ENCODE measurements at places on chromosomes 4 and X.

- peaks cover 20% of the 10 kb centered on the region for H3K27me3 ChIP-seq
- no peaks in the 10 kb centered on the region for H3K36me3 ChIP-seq
- H3K27ac ChIP-seq: no peak overlapping the region
- no peak overlapping the region for H3K4me3 ChIP-seq
- H3K4me1 ChIP-seq: no peaks in the 10 kb centered on the region
- DNase-seq: no peak
These were observed 70.2 kb upstream of the ZNF518B start for GRCh38 chr4:10527438-10527837.

DNA sequence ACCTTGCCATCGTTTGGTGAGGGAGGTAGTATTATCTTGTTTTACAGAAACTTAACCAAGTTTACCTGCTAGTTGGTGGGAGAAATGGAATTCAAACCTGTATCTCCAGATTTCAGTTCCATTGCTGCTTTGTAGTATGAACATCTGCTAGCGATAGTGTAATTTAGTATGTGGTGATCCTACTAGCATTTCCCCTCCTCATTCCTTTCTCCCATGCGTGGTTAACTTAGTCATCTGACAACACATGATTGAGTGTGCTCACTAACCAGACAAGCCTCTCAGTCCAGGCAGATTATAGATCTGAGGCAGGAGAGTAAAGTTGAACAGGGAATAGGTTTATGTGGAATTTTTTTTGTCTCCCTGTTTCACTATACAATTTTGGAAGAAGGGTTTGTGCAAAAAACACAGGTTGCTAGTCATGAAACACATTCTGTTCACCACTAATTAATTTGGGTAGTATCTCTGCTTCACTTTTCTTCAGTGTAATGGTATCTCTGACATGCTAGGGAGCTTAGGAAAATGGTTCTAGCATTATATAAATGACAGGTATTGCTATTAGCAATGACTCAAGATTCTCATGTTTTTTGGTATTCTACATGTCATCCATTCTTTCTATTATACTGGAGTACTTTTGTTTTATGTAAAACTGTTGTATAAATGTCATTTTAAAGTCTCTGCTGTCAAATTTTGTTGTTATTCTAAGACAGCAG lies 21.7 kb downstream of the RBPJ start:
- no peak overlapping the region for H3K27ac ChIP-seq
- no peaks in the 10 kb centered on the region for H3K27me3 ChIP-seq
- peaks cover 5% of the 10 kb centered on the region for H3K36me3 ChIP-seq
- no peak for DNase-seq

- H3K27ac ChIP-seq: peak overlapping the region; percentile 96
- peak overlapping the region; percentile 75 for H3K4me3 ChIP-seq
- peaks cover 78% of the 10 kb centered on the region for H3K4me1 ChIP-seq
These were observed 43.1 kb upstream of the FAM9C start for GRCh38 chrX:13087322-13088155.

DNA sequence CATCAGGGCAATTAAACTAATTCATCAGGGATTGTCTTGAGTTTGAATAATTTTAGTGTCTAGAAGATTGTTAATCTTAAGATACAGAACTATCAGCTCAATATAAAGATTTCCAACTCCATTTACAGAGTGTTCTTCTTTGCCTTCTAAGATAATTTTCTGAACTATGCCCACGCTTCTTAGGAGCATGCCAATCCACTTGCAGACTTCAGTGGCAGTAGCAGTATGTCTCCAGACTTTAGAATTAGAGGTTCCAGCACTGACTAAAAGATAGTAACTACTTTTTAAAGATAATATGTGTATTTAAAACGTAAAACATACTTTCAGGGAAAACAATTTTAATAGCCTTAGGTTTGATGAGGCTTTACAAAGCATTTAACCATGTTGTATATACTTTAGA lies 34.2 kb upstream of the GALNT7 start:
- H3K36me3 ChIP-seq: no peaks in the 10 kb centered on the region
- H3K27me3 ChIP-seq: peaks cover 3% of the 10 kb centered on the region
- no peak for DNase-seq
- H3K4me1 ChIP-seq: peaks cover 2% of the 10 kb centered on the region

DNA sequence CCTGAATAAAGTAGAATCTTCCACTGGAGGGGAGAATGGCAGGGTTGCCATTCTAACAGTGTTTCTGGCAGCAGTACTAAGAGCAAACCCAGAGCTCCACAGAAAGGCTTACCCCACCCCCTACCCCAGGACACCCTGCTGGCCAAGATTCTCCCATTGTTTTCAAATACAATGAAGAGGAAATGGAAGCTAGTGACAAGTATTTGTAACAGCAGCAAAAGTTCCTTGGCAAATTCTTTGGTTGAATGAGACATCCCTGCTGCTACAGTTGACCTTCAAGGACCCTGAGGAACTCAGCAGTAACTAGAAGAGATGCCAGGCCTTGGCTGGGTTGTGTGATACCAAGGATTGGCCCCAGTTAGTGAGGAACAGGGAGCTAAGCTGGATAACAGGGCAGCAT lies 124.2 kb upstream of the DGKK start:
- no peaks in the 10 kb centered on the region for H3K4me1 ChIP-seq
- H3K4me3 ChIP-seq: no peak overlapping the region
- H3K27ac ChIP-seq: no peak overlapping the region
- no peaks in the 10 kb centered on the region for H3K36me3 ChIP-seq
- H3K27me3 ChIP-seq: no peaks in the 10 kb centered on the region
- DNase-seq: no peak

DNA sequence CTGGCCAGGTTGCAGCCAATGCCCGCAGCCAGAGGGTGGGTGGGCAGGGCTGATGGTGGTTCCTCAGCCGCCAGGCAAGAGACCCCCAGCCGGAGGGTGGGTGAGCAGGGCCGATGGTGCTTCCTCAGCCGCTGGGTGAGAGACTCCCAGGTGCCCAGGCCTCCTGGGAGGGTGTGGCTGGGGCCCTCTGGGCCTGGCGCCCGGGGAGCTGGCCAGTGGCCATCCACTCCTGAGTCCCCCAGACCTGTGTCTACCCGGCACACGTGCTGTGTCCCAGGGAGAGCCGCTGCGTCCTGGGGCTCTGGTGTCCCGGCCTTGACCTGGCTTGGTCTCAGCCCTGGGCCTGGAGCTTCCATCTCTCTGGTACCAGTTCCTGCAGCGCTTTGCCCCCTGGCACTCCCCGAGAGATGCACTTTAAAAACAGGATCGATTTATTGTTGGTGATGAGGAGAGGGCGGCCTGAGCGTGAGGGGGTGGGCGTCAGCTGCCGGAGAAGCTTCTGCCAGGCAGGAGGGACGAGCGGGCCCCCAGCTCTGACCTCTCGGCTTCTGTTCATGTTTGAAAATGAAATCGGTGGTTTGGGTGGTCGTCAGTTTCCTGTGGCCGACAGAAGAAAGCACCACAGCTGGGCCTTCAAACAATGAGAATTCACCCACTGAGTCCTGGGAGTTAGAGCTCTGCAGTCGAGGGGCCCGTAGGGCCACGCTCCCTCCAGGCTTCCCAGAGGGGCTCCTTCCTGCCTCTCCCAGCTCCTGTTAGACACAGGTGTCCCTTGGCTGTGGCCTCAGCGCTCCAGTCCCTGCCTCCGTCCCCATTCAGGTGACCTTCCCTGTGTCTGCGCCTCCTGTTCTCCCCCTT lies 6.5 kb downstream of the DOK7 start:
- DNase-seq: no peak
- H3K27me3 ChIP-seq: peaks cover 3% of the 10 kb centered on the region
- no peaks in the 10 kb centered on the region for H3K4me1 ChIP-seq
- H3K4me3 ChIP-seq: no peak overlapping the region
- H3K27ac ChIP-seq: no peak overlapping the region
- H3K36me3 ChIP-seq: no peaks in the 10 kb centered on the region

GRCh38 chr4:183540410-183541009 lies 35.7 kb downstream of the ING2 start:
- H3K4me1 ChIP-seq: no peaks in the 10 kb centered on the region
- H3K27ac ChIP-seq: no peak overlapping the region
- no peak overlapping the region for H3K4me3 ChIP-seq
- H3K36me3 ChIP-seq: no peaks in the 10 kb centered on the region
- no peak for DNase-seq

DNA sequence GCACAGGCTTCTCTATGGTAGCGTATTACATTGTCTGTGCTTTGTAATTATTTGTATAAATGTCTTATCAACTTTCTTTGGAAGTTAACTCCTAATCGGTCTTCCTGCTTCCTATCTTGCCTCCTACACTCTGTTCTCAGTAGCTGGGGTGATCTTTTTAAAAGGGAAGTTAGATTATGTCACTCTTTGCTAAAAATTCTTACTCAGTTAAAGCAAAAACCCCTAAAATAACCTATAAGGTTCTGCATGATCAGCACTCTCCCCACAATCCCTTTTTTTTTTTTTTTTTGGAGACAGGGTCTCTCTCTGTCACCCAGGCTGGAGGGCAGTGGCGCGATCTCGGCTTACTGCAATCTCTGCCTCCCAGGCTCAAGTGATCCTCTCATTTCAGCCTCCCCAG lies 2.6 kb upstream of the PRPS1 start:
- H3K36me3 ChIP-seq: peaks cover under 1% of the 10 kb centered on the region
- no peak for DNase-seq
- H3K4me1 ChIP-seq: peaks cover 21% of the 10 kb centered on the region
- H3K27me3 ChIP-seq: peaks cover under 1% of the 10 kb centered on the region
- H3K4me3 ChIP-seq: no peak overlapping the region

DNA sequence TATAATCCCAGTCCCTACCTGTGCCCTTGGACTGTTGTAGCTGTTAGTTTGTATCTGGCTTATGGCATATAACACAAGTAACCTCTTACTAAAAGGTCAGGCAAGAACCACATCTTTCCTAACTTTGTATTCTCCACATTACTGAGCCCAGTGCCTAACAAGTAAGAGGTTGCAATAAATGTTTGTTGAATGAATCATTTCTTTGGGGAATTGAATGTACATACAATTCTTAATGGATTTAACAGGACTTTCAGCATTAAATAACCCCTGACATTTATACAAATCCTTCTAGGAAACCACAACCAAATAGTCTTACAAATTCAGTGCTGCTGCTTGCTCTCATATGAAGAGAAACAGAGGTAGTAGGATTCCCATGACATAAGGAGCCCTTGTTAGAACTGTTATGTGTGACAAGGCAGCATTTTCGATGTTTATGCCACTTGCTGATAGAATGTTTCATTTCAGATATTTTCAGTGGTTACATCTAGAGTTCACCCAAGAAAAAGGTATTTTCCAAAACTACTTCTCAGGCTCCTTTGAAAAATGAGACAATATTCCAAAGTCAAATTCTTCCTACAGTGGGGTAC lies 62.0 kb downstream of the MBNL3 start:
- no peak for DNase-seq
- peaks cover 6% of the 10 kb centered on the region for H3K4me1 ChIP-seq
- no peaks in the 10 kb centered on the region for H3K27me3 ChIP-seq
- peaks cover 4% of the 10 kb centered on the region for H3K36me3 ChIP-seq
- no peak overlapping the region for H3K4me3 ChIP-seq

GRCh38 chr4:51906167-51906958 lies 63.4 kb downstream of the DCUN1D4 start:
- no peaks in the 10 kb centered on the region for H3K27me3 ChIP-seq
- H3K27ac ChIP-seq: peak overlapping the region; percentile 3
- H3K36me3 ChIP-seq: peaks cover 29% of the 10 kb centered on the region
- no peak for DNase-seq

GRCh38 chrX:151396825-151397740 lies at the start of gene VMA21:
VMA21 (plus strand) TSS chrX:151397206; CDS start chrX:151397309, 103 bp downstream.
- peak within 1 kb of the TSS; percentile 96 for H3K27ac ChIP-seq
- H3K27me3 ChIP-seq: no peaks in the 10 kb centered on the region
- DNase-seq: peak; percentile 83
- peak within 1 kb of the TSS; percentile 89 for H3K4me3 ChIP-seq
- peaks cover 8% of the 10 kb centered on the region for H3K36me3 ChIP-seq

GRCh38 chrX:71532078-71532752 lies 689 bp upstream of the OGT start:
- H3K36me3 ChIP-seq: peaks cover 26% of the 10 kb centered on the region
- H3K27ac ChIP-seq: peak overlapping the region; percentile 97
- no peaks in the 10 kb centered on the region for H3K27me3 ChIP-seq
- DNase-seq: peak; percentile 77
- peaks cover 18% of the 10 kb centered on the region for H3K4me1 ChIP-seq

DNA sequence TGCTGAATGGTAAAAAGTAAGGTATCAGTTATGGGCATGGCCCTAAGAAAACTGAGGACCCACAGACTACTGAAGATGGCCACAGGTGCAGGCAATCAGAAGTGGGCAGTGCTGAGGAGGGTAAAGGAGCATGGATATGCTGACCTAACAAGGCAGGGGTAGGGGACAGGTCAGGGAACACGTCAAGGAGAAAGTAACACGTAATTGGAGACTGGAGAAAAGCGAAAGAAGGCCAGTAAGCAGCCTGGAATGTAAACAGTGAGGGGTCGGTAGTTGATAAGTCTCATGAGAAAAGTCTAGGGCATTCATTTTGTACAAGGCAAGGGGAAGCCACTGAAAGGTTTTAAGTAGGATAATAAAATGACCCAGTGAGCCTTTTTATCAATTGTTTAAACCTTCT lies 153.3 kb downstream of the PRDM5 start:
- H3K4me1 ChIP-seq: no peaks in the 10 kb centered on the region
- H3K27me3 ChIP-seq: no peaks in the 10 kb centered on the region
- no peak overlapping the region for H3K27ac ChIP-seq
- DNase-seq: no peak
- no peak overlapping the region for H3K4me3 ChIP-seq
- H3K36me3 ChIP-seq: no peaks in the 10 kb centered on the region

DNA sequence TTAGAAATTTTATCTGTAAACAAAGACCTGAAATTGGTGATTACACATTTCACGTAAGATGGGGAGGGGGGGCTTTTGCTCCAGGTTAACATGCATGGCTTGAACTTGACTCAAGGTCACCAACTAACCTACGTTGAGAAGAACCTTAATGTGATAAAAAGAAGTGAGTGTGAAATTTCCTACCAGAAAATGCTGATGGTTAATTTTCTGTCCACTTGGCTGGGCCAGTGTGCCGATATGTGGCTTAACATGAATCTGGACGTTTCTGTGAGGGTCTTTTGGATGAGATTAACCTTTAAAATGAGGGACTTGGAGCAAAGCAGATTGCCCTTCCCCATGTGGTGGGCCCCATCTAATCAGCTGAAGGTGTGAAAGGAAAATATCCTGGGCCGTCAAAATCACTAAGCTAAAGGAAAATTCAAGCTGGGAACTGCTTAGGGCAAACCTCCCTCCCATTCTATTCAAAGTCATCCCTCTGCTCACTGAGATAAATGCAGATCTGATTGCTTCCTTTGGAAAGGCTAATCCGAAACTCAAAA lies 107.3 kb upstream of the ENPP6 start:
- no peak overlapping the region for H3K4me3 ChIP-seq
- no peak for DNase-seq
- no peaks in the 10 kb centered on the region for H3K27me3 ChIP-seq
- no peak overlapping the region for H3K27ac ChIP-seq

- no peak overlapping the region for H3K27ac ChIP-seq
- H3K36me3 ChIP-seq: no peaks in the 10 kb centered on the region
- no peaks in the 10 kb centered on the region for H3K27me3 ChIP-seq
- DNase-seq: no peak
- no peaks in the 10 kb centered on the region for H3K4me1 ChIP-seq
- H3K4me3 ChIP-seq: no peak overlapping the region
These were observed 35.7 kb upstream of the ADGRA3 start for GRCh38 chr4:22551550-22551949.

- no peak for DNase-seq
- no peaks in the 10 kb centered on the region for H3K36me3 ChIP-seq
- no peak overlapping the region for H3K27ac ChIP-seq
These were observed 65.3 kb downstream of the EFNB1 start for GRCh38 chrX:68894142-68894512.

- no peak overlapping the region for H3K27ac ChIP-seq
- no peaks in the 10 kb centered on the region for H3K36me3 ChIP-seq
- H3K4me1 ChIP-seq: no peaks in the 10 kb centered on the region
- no peak overlapping the region for H3K4me3 ChIP-seq
These were observed 68.9 kb upstream of the NDP start for GRCh38 chrX:44042116-44042515.

- H3K36me3 ChIP-seq: no peaks in the 10 kb centered on the region
- H3K4me3 ChIP-seq: no peak overlapping the region
- no peaks in the 10 kb centered on the region for H3K27me3 ChIP-seq
These were observed 199.9 kb downstream of the GC start for GRCh38 chr4:71583971-71584370.
